ENCODE measurements at places on chromosomes 12 and 14.

DNA sequence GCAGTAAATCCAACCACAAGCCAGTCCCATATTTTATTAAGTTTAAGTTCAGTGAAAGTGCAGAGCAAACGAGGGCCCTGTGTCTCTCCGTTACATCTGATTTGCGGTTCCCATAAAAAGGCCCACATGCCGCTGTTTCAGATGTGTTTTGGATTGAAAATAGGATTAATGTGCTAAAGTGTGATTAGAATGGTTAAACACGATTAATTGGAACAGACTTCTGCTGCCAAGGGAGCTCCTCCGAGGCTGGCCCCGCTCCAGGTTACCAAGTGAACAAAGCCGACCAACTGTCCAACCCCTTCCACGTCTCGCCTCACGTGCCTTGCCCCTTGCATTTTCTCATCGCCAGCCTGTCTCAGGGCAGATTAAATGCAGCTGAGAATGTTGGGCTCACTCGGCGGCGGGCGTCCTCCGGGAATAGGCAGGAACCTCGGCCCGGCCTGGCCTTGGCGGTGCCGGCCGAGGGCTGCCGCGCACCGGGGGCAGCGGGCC, 166.5 kb upstream of the GSC start:
- peak; percentile 78 for DNase-seq

DNA sequence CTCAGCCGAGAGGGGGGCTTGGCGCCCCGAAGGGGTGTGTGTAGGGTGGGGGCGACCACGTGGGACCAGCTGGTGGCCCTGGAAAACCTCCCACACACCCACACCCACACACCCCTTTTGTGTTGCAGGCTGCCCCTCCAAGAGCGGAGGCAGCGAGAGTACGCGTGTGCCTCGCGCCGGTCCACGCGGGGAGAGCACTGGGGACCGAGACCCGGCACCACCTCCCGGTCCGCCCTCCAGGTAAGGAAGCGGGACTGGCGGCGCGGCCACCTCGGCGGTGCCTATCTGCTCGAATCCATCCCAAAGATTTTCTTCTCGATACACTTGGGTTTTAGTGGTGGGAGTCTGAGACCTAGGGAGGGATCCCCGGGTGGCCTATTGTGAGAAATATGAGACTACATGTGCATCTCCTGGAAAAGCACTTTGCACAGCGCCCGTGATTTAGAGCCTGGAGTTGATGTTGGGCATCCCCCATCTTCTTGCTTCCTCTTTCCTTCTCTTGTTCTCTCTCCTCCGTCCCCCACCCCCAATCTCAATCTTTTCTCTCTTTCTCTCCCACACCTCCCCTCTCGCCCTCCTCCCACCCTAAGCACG, 393 bp downstream of the SYT1 start:
- DNase-seq = peak; percentile 22

DNA sequence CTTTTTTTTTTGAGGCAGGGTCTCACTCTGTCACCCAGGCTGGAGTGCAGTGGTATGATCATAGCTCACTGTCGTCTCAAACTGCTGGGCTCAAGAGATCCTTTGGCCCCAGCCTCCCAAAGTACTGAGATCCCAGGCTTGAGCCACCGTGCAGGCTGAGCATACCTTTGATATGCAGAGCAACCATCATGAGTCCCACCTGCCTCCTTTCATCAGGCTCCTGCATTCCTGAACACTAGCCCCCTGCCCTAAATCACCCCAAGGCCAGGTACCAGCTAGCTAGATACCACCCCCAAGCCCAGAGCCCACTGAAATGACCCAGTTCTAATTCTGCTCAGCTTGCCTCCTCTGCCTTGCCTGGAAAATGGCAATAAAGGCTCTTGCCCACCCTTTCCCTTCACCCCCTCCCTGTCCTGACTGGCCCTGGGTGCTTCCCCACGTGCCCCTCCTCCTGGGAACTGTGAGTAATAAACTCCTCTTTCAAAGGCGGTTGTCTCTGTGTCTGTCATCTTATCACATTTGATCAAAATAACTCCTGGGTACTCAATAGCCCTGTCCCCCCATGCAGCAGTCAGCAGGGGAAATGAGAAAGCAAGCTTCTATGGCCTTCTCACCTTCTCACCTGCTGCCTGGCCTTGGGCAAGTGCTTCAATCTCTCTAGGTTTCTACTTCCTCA, 6.4 kb upstream of the BRF1 start:
- DNase-seq = no peak

DNA sequence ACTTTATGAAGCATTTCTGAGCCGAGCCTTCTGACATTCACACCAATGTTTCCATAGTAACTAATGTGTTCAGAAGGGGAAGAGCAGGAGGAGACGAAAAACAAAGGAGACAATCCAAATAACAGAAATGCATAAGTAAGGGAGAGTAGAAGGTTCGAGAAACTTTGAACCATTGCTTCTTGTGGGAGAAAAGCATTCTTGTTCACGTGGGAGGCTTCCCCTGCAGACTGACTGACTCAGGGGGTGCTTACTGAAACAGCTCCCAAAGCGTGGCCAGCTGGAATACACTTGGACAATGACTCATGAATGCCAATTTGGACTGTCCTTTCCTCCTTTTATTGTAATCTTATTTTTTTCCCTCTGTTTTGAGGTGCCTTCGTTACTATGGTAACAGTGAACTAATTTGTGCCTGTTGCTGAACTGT, 73.9 kb downstream of the NEDD1 start:
- peak; percentile 33 for DNase-seq

- peak; percentile 78 for DNase-seq
Measured at GRCh38 chr14:75050852-75051555, at the start of gene MLH3. TSS of gene MLH3 (minus strand) at chr14:75051467. CDS start at chr14:75049655, 1,812 bp downstream.

DNA sequence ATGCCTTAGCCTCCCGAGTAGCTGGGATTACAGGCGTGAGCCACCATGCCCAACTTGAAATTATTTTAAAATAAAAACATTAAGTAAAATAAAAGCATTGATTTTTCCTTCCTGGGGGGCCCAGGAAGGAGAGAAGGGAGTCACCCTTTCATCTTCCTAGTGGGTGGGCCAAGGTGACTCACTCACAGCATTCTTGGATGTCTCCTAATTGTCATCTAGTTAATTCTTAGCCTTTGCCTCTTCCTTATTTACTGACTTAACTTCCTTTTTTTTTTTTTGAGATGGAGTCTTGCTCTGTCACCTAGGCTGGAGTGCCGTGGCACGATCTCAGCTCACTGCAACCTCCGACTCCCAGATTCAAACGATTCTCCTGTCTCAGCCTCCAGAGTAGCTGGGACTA, 29.2 kb downstream of the TMEM120B start:
- no peak for DNase-seq

DNA sequence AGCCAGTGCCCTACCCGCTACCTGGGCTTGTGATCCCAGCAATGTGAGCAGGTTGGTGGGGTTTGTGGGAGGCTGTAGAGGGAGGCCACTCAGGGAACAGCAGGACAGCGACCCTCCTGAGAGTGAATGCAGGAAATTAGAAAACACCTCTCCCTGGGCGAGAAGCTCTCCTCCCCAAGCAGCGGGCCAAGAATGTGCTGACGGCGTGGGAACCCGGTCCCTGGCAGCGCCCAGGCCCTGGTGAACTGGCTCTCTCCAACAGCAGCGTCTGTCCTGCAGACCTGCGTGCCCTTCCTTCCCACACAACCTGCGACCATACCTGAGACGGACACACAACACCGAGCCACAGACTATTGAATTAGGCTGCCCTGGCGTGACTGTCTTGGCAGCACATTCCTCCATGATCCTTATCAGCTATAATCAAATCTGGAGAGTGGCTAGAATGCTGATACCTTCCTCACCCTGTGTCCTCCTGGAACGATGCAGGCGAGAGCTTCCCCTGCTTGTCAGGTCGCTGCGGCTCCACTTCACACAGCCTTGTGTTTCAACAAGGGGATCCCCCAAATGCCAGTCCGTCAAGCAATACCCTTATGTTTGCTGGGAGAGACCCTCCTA, 114.8 kb upstream of the GSC start:
- DNase-seq = no peak

GRCh38 chr12:128804762-128805161, 19.0 kb downstream of the SLC15A4 start:
- DNase-seq = no peak

DNA sequence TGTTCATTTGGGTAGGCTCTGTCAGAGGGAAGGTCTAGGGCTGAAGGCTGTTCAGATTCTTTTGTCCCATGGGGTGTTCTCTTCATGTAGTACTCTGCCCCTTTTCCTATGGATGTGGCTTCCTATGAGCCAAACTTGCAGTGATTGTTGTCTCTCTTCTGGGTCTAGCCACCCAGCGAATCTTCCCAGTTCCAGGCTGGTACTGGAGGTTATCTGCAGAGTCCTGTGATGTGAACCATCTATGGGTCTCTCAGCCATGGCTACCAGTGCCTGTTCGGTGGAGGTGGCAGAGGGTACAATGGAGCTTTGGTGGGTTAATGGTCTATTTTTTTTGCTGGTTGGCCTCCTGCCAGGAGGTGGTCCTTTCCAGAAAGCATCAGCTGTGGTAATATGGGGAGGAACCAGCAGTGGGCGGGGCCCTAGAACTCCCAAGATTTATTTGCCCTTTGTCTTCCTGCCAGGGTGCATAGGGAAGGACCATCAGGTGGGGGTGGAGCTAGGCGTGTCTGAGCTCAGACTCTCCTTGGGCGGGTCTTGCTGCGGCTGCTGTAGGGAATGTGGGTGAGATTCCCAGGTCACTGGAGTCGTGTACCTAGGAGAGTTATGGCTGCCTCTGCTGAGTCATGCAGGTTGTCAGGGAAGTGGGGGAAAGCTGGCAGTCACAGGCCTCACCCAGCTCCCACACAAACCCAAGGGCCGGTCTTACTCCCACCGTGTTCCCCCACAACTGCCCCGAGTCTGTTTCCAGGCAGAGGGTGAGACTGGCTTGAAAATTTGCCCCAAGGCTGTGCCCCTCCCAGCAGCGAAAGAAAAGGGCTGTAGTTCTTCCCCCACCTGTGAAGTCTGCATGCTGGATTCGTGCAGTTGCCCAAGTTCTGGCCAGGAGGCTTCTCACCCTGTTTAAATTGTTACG, 17.5 kb downstream of the MTRFR start:
- no peak for DNase-seq

- DNase-seq = peak; percentile 64
Measured at GRCh38 chr12:123388951-123389559, 5.1 kb downstream of the KMT5A start.

DNA sequence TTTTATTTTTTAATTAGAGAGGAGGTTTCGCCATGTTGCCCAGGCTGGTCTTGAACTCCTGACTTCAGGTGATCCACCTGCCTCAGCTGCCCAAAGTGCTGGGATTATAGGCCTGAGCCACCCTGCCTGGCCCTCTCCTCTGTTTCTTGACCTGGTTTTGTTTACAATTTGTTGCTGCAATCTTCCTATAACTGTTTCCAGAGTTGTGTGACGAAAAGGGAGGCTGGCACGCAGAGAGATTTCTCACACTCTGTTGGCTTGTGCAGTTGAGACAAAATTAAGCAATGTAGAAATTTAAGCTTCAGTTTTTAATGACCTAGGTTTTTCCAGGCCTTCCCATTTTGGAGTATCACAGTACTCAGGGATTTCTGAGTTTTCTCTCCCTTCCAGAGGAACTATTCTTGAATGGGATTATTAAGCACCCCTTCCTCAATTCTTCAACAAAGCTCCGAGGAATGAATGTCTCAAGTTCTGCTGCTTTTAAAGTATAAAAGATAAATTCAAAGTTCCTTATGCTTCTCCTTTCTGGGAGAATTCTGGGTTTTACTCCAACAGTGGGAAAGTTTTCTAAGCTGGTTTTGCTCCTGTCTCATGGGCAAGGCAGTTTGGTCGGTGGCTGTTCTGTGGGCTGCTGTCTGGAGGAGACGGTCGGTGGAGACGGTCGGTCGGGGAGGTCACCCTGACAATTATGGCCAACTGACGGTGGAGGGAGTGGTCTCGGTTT, 20.4 kb upstream of the FOS start:
- DNase-seq = no peak

DNA sequence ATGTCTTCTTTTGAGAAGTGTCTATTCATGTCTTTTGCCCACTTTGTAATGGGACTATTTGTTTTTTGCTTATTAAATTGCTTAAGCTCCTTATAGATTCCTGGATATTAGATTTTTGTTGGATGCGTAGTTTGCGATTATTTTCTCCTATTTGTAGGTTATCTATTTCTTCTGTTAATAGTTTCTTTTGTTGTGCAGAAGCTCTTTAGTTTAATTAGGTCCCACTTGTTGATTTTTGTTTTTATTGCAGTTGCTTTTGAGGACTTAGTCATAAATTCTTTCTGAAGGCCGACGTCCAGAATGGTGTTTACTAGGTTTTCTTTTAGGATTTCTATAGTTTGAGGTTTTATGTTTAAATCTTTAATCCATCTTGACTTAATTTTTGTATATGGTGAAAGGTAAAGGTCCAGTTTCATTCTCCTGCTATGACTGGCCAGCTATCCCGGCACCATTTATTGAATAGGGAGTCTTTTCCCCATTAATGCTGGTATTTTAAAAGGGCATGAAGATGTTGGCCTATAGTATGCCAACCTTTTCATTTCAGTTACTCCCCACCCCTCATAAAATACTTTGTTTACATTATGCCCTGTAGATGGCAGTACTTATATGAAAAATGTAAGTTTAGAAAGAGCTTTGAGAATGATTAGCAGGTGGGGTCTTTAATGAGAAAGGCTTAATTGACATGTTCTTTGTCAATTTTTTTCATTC, 62.9 kb upstream of the PSMA6 start:
- no peak for DNase-seq
